ENCODE measurements at places on chromosomes 12 and 14. TPM values are rescaled to one million over a fixed set of nuclear protein-coding genes. Genes with fewer than 3 reads are reported as not detected.

The RFLNA gene
- total RNA-seq = 4.1 TPM

The RDH16 gene
- total RNA-seq = 0.27 TPM

DNA sequence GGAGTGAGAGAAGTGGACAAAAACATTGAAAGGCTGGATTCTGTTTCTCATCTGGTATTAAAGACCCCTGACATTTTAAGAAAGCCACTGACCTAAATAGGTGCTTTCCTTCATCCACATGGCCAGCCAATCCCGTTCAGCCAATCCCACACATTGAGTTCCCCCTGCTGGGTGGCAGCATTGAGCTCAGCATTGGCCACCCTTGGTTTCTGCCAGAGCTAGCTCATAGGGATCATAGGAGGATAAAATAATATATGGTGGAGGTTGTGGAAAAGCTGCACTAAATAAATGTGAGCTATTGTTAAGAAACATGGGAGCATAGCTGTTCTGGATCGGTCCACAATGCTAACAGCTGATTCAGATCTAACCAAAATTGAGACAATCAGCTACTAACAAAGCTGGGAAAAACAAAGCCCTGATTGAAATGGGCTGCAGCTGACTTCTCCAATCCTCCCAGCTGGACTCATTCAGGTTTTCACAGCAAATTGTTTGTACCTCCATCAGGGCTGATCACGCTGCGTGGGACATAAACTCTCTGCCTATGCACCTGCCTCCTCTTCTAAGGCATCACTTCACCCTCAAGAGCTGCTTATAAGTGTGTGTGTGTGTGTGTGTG is 256.5 kb downstream of the EMP1 start:
- ATAC-seq = no peak

DNA sequence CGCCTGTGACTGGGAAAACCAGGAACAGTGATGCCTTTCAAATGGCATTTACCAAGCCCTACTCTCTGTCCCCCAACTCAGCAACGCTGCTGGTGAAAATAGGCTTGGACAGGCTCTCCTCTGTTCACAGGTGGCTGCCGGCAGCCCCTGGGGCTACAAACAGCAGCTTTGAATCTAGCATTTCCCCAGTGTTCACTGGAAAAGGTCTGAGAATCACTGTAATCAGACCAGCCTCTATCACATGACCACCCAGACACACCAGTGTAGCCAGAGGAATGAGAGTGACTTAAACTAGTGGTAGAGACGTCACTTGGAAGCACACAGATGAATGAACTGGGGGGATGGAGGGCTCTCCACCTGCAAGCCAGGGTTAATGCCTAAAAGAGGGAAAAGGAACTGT is 151.8 kb downstream of the FOXN3 start:
- ATAC-seq = no peak

DNA sequence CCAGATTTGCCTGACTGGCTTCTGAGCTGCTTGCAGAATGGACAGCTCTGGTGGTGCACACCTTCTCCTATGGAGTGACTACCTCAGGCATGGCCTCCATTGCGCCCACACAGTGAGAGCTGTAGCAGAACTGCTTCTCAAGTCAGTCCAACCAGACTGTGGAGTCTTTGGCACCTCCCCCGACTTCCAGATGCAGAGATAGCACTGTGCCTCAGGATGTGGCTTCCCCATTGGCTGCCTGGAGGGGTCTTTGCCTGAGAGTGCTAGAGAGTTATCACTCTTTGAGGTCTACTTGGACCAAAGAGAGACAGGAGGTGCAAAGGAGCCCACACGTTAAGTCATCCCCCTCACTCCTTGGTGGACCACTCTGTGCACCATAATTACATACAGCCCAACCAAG is 44.8 kb upstream of the FRS2 start:
- ATAC-seq = no peak

- no peak for ATAC-seq
Observed at GRCh38 chr12:57754411-57755193, at the start of gene MARCHF9. TSS of gene MARCHF9 (plus strand) at chr12:57755103. CDS start at chr12:57755529, 426 bp downstream.

Data from motor neuron (in vitro differentiated cells).